ENCODE measurements at places on chromosomes 4 and X.

DNA sequence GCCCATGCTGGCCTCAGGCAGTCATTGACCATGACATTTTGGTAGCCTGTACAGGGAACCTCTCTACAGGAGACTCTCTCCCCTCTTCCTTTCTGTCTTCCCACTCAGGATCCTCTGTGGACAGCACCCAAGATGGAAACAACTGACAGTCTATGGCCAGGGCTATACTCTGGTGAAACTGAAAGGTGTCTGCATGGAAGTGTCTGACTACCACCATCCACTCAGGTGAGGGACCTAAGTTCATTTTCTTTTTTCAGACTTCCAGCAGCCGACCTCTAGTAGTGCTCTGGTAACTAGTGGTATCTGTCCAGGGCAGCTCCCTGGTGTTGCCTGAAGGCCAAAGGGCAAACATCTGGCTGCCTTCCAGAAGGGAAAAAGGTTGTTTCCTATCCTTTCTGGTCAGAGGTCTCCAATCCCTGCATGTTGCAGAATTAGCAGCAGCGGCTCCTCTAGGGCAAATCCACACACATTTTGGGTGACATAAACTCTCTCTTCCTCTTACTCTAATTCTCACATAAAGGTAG, 804.5 kb downstream of the C4orf33 start:
- DNase-seq: no peak

- DNase-seq: no peak
Measured at GRCh38 chr4:146545102-146545501, 23.4 kb upstream of the SLC10A7 start.

DNA sequence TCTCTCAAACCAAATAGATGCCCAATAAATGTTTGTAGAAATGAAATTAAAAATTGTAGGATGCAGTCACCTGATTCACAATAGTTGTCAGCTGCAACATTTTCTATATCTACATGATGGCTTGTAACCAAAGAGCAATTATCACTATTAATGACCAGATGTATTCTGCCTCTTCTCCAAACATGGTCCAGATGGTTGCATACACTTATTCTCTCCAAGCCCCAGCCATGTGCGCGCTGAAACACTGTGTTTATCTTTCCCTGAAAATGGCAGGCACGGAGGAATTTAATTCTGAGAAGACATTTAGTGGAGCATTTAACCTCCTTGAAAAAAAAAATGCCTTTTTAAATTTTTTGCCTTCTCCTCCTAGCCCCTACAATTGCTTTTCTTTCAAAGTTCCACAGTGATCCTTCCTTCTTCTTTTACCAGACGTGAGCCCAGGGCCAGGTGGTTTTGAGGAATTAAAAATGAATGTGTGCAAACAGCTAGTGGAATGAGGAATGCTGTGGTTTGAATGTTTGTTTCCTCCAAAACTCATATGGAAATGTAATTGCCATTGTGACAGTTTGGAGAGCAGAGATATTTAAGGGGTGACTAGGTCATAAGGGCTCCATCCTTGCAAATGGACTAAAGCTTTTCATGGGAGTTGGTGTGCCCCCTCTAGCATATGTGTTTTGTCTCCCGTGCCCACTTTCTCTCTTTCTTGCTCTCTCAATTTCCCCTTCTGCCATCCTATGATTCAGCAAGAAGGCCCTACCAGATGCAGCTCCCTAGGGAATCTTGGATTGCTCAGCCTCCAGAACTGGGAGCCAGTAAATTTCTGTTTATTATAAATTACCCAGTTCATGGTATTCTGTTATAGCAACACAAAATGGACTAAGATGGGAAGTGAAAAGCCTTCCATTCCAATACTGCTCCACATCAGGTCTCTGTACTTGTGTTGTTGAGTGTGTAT, 136.0 kb downstream of the GABRB1 start:
- DNase-seq: no peak

DNA sequence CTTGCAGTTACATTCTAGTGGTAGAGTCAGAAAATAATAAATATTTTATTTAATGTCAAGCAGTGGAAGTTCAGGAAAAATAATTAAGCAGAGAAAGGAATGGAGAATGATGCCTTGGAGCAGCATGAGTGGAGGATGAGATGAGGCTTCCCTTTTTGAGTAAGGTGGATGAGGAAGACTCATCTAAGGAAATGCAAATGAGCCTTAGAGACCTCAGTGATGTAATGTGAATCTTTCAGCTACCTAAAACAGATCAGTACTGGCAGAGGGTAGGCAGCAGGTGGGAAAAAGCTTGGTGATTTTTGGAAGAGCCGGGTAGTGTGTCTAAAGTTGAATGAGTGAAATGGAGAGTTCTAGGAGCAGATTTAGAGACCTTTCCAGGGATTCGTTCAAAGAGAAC, 118.2 kb downstream of the GRID2 start:
- DNase-seq: no peak

- no peak for DNase-seq
Measured at GRCh38 chrX:49192722-49193328, 6.7 kb upstream of the PRICKLE3 start.

DNA sequence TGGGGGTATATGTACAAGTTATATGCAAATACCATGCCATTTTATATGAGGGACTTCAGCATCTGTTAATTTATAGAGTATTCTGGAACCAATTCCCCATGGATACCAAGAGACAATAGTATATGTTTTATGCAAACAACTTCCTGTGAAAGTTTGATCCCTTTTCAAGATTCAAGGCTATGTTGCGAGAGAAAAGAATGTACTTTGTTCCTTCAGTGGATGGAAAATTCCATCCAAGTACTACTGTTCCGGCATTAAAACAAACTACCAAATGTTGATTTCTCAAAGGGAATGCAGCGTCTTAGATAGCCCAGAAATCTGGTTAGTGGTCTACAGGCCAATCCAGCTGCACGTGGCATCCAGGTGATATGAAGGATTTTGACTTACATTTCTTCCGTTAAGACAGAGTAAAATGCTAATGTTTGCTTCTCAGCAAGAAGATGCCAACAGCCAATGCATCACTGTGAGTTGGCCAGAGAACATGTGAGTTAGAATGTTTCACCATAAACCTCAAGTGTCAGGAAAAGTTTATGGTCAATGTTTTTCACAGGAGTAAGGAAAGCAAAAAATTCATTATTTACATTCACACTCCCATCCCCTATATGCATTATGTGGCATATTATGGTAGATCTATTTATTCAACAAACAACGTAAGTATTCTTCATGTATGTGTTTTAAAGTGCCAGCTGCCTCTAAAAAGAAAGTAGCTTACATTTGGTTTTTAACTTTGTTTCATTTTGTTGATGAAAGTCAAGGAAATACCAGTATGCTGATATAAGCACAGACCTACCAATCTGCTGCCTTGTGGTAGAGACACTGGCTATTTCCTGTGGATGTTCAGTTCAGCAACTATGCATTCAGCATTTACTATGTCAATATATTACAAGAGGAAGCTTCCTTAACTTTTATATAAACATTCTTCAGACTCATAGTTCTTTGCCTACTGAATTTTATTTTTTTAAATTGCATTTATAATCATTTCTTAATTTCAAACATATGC, 44.4 kb downstream of the METTL14 start:
- no peak for DNase-seq

DNA sequence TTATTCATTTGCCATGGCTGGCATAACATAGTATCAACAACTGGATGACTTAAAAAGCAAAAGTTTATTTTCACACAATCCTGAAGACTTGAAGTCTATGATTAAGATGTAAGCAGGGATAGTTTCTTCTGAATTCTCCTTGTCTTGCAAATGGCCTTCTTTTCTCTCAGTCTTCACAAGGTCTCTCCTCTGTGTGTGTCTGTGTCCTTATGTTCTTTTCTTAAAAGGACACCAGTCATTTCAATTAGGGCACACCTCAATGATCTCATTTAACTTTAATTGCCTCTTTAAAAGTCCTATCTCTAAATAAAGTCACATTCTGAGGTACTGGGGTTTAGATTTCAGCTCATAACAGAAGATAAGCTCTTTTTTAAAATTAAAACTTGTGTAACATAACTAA, 399.7 kb downstream of the PABPC4L start:
- DNase-seq: no peak

- no peak for DNase-seq
Measured at GRCh38 chr4:1209821-1210220, 37.4 kb upstream of the SPON2 start.

DNA sequence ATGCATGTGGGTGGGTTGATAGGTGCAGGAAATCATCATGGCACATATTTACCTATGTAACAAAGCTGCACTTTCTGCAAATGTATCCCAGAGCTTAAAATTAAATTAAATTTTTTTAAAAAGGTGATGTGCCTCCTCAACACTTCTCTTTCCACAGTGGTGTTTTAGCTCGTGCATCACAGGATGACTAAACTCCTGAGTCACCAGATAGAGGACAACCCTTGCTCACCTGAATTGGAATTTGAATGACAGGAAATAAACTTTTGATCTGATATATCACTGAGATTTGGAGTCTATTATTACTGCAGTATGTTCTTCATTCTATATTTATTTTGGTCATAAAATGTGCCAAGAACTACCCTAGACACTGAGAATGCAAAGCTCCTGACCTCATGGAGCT, 185.3 kb downstream of the MAPK10 start:
- no peak for DNase-seq

DNA sequence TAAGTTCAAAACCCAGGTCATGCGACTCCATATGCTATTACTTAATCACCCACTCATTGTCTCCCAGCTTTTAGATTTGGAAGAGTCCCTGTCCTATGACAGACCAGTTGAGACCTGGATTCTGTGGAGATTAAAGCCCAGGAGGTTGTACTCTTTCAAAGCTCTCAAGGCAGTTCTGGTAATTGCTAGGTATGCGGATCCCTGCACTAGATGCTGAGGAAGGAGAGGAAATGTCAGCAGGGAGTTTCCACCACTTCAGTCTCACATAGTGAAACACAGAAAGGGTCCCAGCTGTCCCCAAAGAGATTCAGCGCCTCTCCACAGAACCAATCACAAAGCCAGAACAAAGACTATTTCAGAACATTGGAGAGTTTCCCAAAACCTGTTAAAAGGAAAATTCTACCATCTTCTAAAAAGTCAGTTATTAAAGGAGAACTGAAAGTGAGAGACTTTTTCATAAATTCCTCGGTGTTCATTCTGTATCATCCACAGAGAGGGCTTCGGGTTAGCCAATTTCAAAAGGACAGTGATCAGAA, 53.4 kb downstream of the IRF2 start:
- DNase-seq: no peak

DNA sequence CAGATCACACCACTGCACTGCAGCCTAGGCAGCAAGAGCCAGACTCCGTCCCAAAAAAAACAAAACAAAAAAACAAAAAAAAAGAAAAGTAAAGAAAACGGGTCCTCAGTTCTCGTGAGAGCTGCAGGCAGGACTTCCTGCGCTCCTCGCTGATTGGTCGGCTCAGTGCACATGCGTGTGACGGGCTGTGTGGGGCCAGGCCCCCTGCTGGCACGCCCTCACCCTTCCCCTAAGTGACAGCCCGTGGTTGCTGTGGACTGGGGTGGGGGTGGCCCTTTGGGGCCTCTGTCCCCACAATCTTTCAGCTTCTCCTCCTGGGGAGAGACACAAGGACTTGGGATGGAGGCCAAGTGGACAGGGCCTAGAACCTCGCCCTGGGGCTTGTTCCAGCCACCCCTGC, at the start of gene FAM9B:
Gene FAM9B, minus strand, starts transcription at position 139 of the 400 bp plus-strand sequence. CDS start 1,141 bp downstream, outside the sequence.
- DNase-seq: no peak

- DNase-seq: peak; percentile 38
Measured at GRCh38 chr4:173169428-173170181, 994 bp downstream of the GALNT7 start.

DNA sequence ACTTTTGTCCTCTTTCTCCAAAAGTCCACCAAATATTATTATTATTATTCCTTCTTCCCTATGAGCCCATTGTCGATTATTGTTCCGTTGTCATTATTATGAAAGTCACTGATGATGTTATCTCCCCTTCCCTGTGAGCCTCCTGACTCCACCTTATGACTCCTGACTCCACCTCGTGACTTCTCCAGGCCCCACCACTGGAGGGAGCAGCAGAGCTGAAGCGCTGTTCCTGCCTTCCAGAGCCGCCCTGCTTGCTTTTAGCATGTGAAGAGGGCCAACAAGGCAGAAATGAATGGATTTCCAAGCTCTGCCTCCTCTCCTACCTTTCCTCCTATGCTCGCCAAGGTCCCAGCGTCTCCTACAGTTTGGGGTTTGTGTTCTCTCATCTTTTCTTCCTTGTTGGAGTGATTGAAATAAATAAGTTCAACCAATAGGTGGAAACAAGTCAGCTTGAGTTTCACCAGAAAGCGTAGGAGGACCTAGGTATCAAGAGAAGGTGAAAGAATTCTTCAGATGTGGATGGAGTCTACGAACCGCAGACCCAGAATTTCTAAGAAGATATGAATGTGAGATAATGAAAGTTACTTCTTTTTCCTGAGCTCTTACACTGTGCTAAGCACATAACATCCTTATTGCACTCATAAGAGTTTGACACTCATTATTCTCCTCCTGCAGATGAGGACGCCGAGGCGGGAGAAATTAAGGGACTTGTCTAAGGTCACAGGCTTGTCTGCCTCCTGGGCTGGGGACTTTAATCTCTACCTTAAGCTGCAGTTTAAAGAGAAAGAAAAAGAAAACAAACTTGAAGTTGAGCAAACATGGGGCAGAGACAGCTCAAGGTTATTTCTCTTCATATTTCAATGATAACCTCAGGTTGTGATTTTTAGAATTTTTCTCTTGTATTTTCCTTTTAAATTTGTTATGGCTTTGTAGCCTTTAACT, 26.1 kb downstream of the IGSF1 start:
- no peak for DNase-seq

DNA sequence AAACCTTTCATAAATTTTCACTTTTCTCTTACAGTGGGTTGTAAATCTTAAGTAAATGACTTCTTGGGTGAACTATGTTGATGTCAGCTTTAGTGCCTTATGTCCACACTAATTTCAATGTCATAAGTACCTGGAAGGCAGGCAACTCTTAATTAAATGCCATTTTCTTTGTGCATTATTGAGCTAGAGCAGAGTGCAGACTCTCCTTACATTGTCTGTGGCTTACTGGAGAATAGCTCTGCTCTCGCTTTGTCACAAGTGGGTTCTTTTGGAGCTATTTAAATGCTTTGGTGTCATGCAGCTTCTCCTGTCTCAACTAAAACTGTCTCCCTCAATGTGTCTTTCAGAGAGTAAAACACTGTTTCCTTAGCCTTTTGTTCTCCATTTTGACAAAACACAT, 411.6 kb downstream of the STIM2 start:
- DNase-seq: no peak

DNA sequence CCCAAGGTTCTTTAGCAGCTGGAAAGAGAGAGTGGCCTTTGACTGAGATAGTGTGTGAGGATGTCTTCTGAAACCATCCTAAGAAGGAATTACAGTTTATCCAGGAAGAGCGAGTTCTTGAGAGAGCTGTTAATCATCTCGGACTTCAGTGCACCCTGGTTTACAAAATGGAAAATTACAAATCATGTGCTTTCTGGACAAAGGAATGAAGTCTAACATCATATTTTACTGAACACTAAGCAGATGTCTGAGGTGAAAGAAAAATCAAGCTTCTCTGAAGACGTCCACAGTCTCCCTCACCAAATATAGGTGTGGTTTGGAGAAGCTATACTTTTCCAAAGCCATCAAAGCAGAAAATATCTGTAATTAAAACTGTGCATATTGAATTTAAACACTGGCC, 30.8 kb upstream of the CYP2U1 start:
- no peak for DNase-seq
